ENCODE measurements at places on chromosomes 3 and 15.

DNA sequence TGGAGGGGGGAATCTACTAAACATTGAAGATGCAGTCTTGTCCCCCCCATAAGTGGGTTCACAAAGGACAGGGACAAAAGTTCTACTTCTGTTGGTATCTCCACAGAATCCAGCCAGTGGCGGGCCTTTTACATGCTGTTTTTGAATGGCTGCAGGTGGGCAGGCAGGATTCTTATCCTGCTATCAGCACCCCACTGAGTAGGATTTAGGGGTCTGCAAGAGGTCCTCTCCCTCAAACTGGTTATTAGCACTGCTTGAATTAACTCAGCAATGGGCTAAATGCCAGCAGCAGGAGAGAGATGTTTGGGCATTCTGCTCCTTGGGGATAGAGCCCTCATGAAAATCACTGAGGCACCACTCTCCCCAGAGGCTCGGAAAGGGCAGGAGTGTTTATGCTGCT is 40.3 kb downstream of the SEMA5B start:
- no peak overlapping the region for H3K27ac ChIP-seq
- H3K4me3 ChIP-seq, result no peak overlapping the region
- peaks cover 6% of the 10 kb centered on the region for H3K27me3 ChIP-seq
- H3K4me1 ChIP-seq, result no peaks in the 10 kb centered on the region

DNA sequence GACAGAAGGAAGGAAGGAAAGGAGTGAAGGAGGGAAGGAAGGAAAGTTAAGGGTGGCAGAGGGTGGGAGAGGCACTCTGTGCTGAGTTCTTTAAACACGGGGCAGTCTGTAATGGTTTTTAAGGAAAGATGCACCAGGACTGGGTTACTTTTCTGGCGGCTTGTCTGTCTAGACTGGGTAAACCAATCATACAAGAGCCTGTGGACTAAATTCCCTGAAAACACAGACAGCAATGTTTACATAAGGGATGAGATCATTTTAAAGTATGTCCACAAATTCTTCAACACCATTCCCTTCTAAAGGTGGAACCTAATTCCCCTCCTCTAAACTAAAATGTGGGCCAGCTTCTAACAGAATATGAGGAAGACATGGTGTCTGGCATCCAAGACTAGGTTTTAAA is 235.5 kb upstream of the IGF1R start:
- no peak for DNase-seq
- H3K36me3 ChIP-seq, result no peaks in the 10 kb centered on the region
- no peak overlapping the region for H3K4me3 ChIP-seq
- no peaks in the 10 kb centered on the region for H3K27me3 ChIP-seq
- H3K4me1 ChIP-seq, result no peaks in the 10 kb centered on the region

DNA sequence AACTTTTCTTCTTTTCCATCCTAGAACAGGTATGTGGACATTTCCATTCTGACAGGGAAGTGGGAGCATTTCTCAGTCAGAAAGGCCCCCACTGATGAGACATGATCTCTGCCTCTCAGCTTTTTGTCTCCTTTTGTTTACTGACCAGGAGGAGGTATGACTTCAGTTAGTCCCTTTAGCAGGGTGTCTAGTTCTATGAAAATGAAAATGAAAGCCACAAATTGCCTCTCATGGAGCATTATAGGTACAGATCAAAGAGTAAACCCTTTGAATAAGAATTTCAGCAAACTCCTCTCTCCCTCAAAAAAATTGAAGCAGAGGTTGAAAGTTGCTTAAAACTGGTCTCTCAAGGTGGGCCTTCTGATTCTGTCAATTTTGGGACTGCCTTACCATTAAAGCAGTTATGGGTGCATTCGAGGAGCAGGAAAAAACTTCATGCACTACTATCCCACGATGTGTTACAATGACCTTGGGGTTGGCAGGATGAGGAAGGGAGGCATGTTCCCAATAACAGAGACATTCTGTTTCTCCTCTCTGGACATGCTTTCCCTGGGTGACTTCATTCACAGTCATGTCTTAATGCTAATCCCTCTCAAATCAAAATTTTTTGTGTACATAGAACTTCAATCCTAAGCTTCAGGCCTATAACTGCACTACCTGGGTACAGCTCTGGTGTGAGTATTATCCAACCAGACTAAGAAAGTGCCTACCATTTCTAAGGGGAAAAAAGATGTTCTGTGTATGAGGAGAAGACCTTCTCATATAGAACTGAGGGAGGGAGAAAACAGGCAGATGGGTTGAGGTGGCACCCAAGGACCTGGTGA is 50.6 kb upstream of the TBC1D23 start:
- H3K36me3 ChIP-seq, result no peaks in the 10 kb centered on the region
- peaks cover 13% of the 10 kb centered on the region for H3K4me1 ChIP-seq
- peak overlapping the region; percentile 39 for H3K27ac ChIP-seq
- H3K27me3 ChIP-seq, result no peaks in the 10 kb centered on the region
- H3K4me3 ChIP-seq, result peak overlapping the region; percentile 69

DNA sequence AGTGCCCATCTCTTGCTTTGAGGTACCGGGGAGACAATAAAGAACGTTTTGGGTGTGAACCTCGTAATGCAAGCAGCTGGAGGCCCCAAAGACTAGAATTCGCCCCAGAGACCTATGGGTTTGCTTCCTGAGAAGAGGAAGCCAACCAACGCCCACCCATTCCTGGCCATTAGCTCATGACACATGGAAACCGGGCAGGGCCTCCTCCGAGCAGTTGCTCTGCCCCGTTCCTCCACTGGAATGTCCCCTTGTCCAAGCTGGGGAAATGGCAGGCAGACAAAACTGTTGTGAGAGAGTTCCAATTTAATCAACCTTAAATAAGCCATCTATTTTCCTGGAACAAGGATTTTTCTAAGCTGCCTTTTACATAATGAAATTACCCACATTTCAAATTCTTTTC is 250.9 kb upstream of the IGF1R start:
- no peaks in the 10 kb centered on the region for H3K4me1 ChIP-seq
- H3K36me3 ChIP-seq, result no peaks in the 10 kb centered on the region
- H3K27ac ChIP-seq, result no peak overlapping the region
- no peak overlapping the region for H3K4me3 ChIP-seq
- no peaks in the 10 kb centered on the region for H3K27me3 ChIP-seq
- DNase-seq, result no peak

- H3K27ac ChIP-seq, result no peak overlapping the region
- H3K27me3 ChIP-seq, result peaks cover 26% of the 10 kb centered on the region
- H3K36me3 ChIP-seq, result no peaks in the 10 kb centered on the region
- no peak overlapping the region for H3K4me3 ChIP-seq
Observed at GRCh38 chr3:147393261-147393942, 12.9 kb downstream of the ZIC4 start.

DNA sequence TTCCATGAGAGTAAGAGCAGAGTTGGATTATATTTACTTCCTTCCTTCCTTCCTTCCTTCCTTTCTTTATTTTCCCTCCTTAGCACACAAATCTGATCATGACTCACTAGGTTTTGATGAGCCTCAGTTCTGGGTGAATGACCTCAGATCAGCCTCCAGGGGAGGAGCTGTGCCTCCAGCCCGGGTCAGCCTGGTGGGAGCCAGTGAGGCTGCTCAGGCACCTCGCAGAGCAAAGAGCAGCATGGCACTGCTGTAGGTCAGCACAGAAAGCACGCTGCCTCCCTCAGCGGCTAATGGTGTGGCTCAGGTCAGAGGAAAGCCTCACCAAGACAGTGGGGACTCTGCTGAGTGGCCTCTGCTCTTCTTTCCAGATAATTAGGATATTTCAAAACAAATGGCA is 108.5 kb downstream of the SYNPR start:
- no peak overlapping the region for H3K27ac ChIP-seq
- no peaks in the 10 kb centered on the region for H3K36me3 ChIP-seq
- H3K27me3 ChIP-seq, result no peaks in the 10 kb centered on the region
- DNase-seq, result no peak
- no peak overlapping the region for H3K4me3 ChIP-seq

GRCh38 chr3:11536936-11537612 is 106.6 kb downstream of the VGLL4 start:
- DNase-seq, result no peak
- no peak overlapping the region for H3K4me3 ChIP-seq
- H3K27me3 ChIP-seq, result no peaks in the 10 kb centered on the region

- no peak overlapping the region for H3K27ac ChIP-seq
- H3K4me3 ChIP-seq, result no peak overlapping the region
- H3K4me1 ChIP-seq, result no peaks in the 10 kb centered on the region
- no peak for DNase-seq
- no peaks in the 10 kb centered on the region for H3K27me3 ChIP-seq
- H3K36me3 ChIP-seq, result no peaks in the 10 kb centered on the region
Observed at GRCh38 chr3:145817870-145818483, 343.0 kb downstream of the PLOD2 start.

DNA sequence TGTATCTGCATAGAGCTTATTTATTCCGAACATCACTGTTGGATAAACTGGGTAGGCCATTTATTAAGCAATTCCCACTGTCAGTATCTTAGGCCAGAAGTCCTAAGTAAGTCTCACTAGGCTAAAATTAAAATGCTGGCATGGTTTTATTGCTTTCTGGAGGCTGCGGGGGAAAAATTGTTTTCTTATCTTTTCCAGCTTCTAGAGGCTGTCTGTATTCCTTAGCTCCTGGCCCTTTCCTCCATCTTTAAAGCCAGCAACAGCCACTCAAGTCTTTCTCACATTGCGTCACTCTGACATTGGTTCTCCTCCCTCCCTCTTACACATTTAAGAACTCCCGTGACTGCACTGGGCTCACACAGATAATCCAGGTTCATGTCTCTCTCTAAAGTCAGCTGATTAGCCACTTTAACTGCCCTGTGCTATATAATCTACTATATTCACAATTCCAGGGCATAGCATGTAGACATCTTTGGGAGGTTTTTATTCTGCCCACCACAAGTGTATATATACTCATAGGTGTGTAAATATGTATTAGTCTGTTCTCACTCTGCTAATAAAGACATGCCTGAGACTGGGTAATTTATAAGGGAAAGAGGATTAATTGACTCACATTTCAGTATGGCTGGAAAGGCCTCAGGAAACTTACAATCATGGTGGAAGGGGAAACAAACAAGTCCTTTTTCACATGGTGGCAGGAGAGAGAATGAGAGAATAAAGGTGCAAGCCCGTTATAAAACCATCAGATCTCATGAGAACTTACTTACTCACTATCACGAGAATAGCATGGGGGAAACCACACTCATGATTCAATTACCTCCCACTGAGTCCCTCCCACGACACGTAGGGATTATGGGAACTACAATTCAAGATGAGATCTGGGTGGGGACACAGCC is 113.5 kb upstream of the SLC7A14 start:
- no peak overlapping the region for H3K27ac ChIP-seq
- H3K27me3 ChIP-seq, result no peaks in the 10 kb centered on the region
- no peak for DNase-seq
- H3K4me3 ChIP-seq, result no peak overlapping the region
- no peaks in the 10 kb centered on the region for H3K36me3 ChIP-seq

- no peaks in the 10 kb centered on the region for H3K27me3 ChIP-seq
- no peak for DNase-seq
- H3K4me1 ChIP-seq, result no peaks in the 10 kb centered on the region
Observed at GRCh38 chr3:3577823-3578222, 221.4 kb upstream of the LRRN1 start.

DNA sequence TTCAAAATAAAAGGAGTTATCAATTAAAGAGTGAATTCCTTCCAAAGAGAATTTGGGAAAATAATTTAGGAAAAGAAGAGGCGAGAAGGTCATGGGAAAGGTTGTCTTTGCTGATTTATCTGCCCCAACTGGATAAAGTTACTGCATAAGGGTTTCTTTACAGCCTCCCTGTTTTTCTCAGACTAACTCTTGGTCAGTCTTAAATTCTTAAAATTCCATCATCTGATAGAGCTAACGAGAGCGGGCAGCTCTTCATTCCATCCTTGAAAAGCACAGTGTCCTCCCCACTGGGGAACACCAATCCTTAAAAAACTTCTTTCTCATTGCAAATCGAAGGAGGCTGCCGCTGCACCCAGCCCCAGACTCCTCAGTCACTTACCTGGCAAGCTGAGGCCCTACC is 107.2 kb downstream of the PGPEP1L start:
- H3K36me3 ChIP-seq, result no peaks in the 10 kb centered on the region
- no peak overlapping the region for H3K4me3 ChIP-seq
- H3K27ac ChIP-seq, result no peak overlapping the region
- H3K27me3 ChIP-seq, result no peaks in the 10 kb centered on the region

DNA sequence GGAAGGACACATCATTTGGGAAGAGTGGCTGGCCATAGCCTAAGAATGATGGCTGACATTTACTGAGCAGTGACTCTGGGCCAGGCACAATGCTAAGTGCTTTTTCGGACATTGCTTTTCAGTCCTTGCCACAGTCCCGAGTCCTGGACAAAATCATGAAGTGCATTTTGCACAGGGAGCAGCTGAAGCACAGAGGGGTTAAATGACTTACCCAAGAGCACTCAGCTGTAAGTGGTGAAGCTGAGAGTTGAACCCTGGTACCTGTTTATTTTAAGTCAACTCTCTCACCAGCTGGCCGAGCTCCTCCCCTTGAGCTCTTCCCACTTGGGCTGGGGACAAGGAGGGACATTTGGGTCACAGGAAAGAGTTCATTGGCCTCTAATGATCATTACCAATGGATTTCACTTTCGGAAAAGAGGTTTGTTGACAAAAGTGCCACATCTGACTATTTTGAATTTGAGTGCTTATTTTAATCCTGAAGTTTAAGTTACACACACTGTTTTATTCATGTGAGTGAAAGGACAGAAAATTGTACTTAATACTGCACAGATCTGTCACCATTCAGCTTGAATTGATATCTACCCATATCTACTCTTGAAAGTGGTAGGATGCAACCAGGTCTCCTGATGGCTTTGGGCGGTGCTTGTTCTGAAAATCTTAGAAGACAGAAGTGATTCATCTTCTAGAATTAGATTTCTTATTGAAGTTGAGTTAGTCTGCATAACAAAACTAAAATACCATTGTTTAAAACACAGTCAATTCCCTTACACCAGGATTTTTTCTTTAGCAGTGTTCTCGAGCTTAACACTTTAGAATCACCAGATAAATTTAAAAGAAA is 368.7 kb upstream of the PROK2 start:
- DNase-seq, result no peak
- H3K27me3 ChIP-seq, result no peaks in the 10 kb centered on the region
- no peak overlapping the region for H3K4me3 ChIP-seq
- no peak overlapping the region for H3K27ac ChIP-seq
- H3K36me3 ChIP-seq, result no peaks in the 10 kb centered on the region

- no peaks in the 10 kb centered on the region for H3K27me3 ChIP-seq
- no peak overlapping the region for H3K27ac ChIP-seq
- no peak overlapping the region for H3K4me3 ChIP-seq
- no peak for DNase-seq
Observed at GRCh38 chr3:178823591-178824246, 247.9 kb downstream of the ZMAT3 start.
